ENCODE measurements at places on chromosomes 7 and 10.
A peak's percentile ranks its signal among the peaks of the same experiment; 100 is the strongest.

DNA sequence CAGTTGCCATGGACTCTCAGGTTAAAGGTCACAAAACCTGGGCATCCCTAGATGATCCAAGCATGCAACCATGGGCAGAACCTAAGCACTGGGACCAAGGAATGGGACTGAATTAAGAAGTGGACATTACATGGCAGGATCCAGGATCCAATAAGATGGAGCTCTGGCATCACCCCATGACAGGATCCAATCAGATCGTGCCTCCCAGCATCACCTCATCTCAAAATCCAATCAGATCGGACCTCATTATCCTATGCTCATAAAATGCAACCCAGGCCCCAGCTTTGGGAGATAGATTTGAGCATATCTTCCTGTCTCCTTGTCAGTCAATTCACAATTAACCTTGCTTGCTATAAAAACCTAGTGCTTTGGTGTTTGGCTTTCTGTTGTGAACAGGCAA is 616.1 kb downstream of the PARD3 start:
- no peak for DNase-seq

DNA sequence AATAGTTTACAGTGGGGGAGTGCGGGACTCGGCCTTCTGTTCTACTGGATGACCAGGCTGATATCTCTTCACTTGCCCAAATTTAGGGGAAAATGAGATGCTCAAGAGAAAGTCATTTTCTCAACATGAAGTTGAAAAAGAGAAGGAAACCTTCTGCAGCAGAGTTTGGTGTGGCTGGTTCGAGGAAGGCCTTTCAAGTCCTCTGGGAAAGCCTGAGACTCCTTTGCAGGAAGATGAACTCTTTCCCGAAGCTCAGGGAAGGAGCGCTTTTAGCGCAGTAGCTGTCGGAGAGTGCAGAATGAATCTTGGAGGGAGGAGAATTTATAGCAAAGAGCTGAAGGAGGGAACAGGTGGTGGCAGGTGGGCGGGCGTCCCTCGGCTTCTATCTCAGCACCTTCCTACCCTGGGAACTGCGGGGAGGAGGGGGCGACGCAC is at the start of gene ATOH7:
Gene ATOH7 (minus strand): TSS at position 297 of the 435 bp plus-strand sequence. CDS start 436 bp downstream, outside the sequence.
- DNase-seq = no peak

DNA sequence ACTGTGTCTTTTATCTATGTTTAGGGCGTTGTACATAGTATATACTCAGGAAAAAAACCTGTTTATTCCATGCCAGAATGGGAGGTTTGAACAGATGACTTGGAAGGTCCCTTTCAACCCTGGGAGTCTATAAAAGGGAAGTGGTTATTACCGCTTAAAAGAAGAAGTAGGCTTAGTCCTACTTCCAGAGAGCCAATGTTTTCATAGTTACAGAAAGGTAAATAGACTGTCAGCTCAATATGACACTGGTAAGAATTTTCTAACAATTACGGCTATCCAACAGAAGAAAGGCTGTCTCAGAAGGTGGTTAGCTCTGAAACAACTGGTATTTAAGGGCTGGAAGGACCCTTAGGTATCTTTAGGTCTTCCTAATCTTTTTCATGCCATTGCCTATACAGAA is 1.1 kb upstream of the TFAM start:
- DNase-seq = no peak

DNA sequence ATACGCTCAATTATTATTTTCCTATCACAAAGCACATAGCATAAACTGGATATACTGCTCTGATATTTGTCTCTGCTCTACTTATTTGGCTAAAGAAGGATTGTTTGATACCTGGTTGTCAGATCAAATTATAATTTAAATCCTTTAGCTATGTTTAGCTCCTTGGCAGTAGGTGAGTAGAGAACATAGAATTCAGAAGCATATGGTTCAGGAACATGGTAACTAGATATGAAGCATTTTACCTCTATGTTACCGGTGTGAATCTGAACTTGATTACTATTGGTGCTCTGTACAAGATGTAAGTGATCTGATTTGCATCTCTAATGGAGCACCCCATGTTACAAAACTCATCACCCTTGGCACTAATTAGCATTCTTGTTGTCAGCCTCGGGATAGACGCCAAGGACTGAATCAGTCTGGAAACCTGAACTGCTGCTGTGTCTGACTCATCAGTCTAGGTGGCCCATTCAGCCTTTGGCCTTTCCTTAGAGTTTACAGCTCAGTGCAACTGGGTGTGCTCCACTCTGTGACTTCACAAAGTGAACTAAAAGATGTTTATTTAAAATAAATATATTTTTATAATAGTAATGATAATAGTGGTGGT is 12.3 kb upstream of the MYPN start:
- DNase-seq = peak; percentile 79

DNA sequence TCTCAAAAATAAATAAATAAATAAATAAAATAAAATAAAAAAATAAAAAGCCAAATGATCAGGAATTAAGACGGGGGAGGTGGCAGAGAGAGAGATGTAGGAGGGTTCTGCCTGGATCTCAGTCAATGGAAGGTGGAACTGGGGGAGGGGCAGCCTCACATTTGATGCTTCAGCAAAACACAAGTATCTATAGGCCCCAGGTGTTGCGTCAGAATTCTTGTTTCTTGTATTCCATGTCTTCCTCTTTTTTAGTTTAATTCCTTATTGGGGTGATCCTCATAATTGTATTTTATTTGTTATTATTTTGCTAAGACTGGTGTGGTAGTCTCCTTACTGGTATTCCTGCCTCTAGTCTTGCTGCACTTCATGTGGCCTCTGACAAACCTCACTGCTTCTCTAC is 41.4 kb upstream of the SMARCD3 start:
- DNase-seq = no peak

- DNase-seq = no peak
These were observed 541.9 kb upstream of the CELF2 start for GRCh38 chr10:10475812-10476211.

GRCh38 chr7:155183655-155184054 is 113.5 kb downstream of the HTR5A start:
- no peak for DNase-seq

DNA sequence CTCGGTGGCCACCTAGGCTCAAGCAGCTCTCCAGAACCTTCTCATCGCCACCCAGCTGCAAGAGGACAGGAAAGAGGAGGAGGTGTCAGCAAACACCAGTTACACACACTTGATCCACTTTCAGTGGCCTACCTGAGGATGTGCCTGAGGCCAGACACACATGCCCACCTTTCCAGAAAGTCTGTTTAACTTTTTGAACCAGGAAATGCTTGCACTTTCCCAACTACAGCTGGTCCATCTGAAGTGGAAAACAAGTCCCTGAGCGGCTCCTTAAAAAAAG is 15.7 kb upstream of the CYREN start:
- DNase-seq = no peak

- DNase-seq = peak; percentile 79
These were observed 99.4 kb downstream of the CTBP2 start for GRCh38 chr10:125060826-125061556.

- no peak for DNase-seq
These were observed 243.4 kb downstream of the MGMT start for GRCh38 chr10:129710510-129710847.
